ENCODE measurements at places on chromosomes 7 and 10.

DNA sequence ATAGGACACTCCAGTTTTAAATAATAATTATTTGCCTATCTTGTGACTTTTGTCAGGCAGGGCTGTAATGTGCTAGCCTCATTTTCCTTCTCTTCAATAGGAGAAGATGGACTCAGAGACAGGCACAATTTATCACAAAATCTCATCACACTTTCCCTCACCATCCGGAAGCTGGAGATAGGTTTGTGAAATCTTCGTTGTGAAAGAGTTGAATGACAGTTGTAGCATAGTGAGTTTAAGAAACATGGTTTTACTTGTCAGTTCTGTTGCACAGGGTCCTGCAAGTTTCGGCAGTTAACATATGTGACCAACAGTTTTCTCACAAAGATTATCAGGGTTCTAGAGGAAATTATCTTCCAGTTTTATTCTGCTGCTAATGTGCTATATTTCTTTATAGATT is 37.7 kb upstream of the MAP3K8 start:
- no peak for DNase-seq

GRCh38 chr7:98135984-98136383 is 29.3 kb downstream of the LMTK2 start:
- no peak for DNase-seq

GRCh38 chr10:124217906-124218804 is 124.8 kb upstream of the CHST15 start:
- DNase-seq = no peak

- DNase-seq = no peak
These were observed at the start of gene ANKRD1 for GRCh38 chr10:90920986-90921666. ANKRD1 (minus strand) TSS chr10:90921087; CDS start chr10:90921027, 60 bp downstream.

- DNase-seq = no peak
These were observed 88.1 kb downstream of the SEPTIN14 start for GRCh38 chr7:55774327-55775050.

DNA sequence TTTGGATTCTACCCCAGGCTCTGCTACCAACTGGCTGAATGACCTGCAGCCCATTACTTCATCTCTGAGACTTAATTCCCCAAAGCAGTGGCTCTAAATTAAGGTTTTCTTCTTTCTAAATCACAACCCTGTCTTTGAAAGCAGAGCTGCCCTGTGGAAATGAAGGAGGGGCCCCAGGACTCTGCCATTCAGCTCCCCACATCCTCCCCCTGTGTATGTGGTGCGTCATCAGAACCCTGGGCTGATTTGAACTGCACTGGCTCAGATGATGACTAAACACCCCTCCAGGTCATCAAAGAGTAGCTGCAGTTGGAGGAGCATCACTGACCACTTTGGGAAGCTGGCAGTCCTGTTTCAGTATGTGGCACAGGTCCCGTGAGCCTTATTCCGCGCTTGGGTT is 46.6 kb downstream of the BPGM start:
- DNase-seq = no peak

DNA sequence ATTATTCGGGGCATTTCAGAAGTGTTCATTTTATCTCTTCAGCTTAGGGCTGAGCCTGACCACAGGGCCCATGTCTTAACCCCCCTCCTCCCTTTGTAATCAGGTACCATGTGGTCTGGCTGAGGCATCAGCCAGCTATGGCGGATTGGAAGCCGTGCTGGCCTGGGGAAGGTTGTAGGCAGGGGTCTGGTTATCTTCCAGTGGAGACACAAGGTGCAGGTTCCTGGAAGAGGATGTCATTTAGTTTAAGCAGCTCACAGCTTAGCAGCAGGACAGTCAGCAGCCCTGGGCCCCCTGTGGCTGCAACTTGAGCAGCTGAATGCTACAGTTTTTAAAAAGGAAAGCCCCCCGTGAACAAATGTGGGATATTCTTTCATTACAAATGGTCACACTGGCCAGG is 22.1 kb downstream of the BAG3 start:
- no peak for DNase-seq

DNA sequence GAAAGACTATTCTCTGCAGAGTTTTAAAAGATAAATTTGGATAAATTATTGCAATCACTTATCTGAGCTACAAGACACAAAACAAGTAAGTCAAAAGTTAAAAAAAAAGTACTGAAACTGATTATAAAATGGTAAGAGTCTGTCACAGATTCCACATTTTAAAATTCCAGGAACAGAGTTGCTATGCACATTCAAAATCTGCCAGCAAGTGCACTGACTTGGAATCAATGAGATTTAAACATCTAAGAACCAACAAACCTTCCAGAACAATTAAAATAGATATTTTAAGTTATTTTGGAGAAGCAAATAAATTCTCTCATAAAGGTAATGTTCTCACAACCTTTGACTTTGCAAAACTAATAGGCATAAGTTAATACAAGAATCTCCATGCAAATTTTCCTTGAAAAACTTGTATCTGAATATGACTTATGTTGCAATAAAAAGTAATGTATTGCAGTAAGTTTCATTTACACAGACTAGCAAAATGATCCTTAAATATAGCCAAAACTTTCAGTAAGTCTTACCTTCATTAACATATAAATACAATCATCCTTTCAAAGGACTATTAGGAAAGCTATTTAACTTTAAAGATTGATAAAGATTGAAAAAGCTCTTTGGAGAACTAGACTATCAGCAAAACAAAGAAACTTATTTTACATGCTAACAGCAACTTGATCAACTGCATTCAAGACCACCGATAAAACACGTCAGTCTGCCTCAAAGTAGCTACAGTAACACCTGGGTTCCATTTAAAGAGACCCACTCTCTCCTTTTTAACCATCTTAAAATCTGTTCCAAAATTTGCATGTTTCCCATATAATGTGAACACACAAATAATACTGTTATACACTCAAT is 4.4 kb downstream of the ETV1 start:
- no peak for DNase-seq

GRCh38 chr10:54402576-54402975 is 398.5 kb downstream of the PCDH15 start:
- DNase-seq = no peak

DNA sequence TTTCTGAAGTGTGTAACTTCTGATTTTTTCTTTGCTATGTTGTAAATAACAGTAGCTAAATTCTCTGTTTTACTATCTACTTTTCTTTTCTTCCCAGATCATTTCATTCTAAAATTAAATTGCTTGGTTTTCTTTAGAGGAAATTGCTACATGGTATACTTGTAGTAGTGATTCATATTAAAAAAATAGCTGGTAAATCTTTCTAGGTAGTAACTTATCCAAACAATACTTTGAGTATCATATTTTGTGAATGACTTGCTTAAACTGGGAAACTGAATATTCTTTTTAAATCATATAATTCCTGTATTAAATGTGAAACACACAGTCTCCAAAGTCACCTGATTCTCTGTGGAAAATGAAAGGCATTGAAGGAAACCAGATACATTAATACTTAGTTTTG is 85.5 kb downstream of the ZNRF2 start:
- DNase-seq = no peak

GRCh38 chr10:24394461-24395190 is 185.7 kb downstream of the KIAA1217 start:
- no peak for DNase-seq

GRCh38 chr7:41630741-41631140 is 72.1 kb downstream of the INHBA start:
- no peak for DNase-seq

GRCh38 chr10:29304264-29304994 is 15.6 kb downstream of the LYZL1 start:
- no peak for DNase-seq

- DNase-seq = peak; percentile 17
These were observed 258.4 kb downstream of the SEMA3A start for GRCh38 chr7:83936056-83936708.

Data from activated CD4-positive, alpha-beta T cell treated with anti-CD3 and anti-CD28 coated beads, Interleukin-2, amount 50 U/mL, for 4 hours (primary cell).